NCI-H2081 (cell line): ENCODE measurements at places on chromosomes 7 and 10.

DNA sequence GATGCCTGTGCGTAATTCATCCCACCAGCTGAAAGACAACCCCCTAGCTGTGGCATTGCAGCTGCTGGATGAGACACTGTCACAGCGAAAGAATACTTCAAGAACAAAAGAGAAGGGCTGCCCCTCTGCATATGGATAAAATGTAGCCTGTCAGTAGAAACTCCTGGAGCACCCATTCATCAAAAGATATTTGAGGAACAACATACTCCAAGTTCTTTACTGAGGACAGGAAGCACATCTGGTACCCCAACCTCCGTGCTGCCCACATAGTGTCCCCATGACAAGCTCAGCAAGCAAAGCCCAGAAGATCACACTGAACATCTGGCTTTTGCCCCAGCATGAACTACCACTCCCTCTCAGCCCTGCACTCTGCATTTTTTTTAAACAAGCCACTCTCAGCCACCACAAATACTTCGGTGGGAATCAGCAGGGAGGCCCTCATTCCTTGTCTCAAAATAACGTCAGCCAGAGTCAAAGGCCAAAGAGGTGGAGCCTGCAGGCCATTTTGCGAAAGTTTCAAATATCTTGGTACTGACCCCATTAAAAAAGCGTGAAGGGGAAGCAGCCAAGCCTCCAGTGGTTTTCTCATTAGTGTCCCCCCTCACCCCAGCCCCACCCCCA is 1.7 kb downstream of the CREB3L2 start:
- no peak for DNase-seq

- no peak for DNase-seq
Observed at GRCh38 chr10:47054974-47055373, 143.7 kb downstream of the PTPN20 start.

GRCh38 chr10:129951101-129951969 is 12.7 kb downstream of the EBF3 start:
- DNase-seq = no peak

- DNase-seq = peak; percentile 20
Observed at GRCh38 chr7:51075681-51076580, 240.7 kb downstream of the COBL start.

DNA sequence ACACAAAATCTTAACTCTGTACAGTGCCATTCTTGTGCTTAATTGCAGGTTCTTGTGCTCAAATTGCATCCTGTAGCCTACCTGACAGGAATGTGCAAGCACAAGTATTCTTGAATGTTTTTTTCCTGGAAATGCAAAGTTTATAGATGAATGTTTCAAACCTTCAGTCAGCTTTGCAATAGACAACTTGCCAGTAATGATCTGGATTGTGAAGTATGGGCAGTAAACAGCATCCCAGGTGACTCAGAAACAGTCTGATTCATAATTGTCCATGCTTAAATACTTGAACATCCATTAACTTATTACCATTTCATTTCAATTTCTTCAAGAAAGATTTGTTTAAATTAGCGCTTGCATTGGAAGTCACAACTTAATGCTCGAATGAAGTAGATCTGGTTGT is 347.2 kb downstream of the SDK1 start:
- no peak for DNase-seq

DNA sequence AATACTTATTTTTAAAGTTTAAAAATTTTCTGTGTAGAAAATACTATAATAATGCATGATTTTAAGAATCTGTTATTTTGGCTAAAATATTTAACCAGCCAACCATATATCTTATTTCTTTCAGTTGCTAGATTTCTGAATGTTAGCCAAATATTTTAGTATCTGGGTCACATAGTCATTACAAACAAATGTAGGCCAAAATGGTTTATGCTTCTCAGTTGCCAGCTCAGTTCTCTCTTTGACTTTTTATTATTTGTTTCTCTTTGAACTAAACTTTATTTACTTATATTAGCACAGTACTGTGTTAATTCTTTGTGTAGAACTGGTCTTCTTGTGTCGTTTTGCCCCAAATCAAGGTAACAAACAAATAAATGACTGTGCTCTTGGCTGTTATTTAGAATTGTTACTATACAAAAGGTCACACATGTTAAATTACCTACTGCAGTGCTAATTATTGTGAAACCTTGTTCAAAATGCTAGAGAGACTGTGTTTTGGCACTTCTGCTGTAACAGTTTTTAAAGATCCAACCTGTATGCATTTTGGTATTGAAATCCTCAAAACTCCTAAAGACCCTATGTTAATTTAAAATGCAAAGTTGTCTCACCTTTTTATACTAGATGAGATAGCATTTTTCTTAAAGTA is 39.8 kb downstream of the ZEB1 start:
- no peak for DNase-seq

DNA sequence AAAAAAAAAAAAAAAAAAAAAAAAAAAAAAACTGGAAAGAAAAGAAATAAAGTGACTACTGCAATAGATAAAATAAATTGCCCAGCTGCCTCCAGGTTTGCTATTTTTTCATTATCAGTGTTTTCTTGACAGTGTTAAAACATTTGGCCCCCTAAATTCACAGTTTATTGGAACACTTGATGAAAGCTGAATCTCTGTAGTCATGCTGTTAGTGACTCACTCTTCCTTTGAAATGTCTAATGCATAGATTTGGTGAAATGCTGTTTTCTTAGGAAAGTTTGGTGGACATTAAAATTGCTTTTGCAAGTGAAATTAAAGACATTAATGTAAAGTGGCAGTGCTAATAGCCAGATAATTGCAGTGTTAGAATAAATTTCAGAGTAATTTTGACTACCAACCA is 785.2 kb downstream of the NRG3 start:
- no peak for DNase-seq

GRCh38 chr10:123135415-123136141 is at the start of gene HMX3:
TSS of gene HMX3 (plus strand) at chr10:123135970. CDS start at chr10:123136051, 81 bp downstream.
- DNase-seq = no peak

DNA sequence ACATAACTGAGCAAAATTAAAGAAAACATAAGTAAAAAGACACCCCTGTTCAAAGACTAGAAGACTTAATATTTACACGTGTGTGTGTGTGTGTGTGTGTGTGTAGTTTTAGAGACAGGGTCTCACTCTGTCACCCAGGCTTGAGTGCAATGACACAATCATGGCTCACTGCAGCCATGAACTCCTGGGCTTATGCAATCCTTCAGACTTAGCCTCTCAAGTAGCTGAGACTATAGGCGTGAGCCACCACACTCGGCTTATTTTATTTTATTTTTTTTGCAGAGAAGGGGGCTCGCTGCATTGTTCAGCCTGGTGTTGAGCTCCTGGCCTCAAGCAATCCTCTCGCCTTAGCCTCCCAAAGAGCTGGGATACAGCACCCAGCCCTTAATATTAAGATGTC is 90.3 kb downstream of the JMJD1C start:
- DNase-seq = no peak

DNA sequence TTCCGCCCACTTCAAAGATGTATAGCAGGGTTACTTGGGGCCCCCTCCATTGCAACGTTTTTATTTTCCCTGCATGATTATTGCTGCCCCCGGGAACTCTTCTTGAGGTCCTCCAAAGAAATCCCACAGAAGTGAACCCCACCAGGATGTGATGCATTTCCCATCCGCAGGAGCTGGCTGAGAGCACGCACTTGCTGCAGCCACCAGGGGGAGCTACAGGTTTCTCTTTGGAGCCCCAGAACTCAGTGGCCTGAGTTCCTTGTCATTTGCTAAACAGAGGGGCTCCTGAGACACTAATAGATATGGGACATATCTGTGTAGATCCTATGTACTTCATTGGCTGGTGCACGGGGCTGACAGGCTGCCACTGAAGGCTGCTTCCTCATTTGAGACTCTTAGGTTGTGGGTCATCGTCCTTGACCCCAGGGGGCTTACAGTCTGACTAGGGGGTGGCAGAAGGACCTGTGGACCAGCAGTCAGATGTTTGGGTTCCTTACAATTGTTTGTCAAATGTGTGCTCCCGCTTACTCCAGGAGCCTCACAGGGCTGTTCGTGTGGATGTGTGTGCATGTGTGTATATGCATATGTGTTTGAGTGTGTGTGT is 52.3 kb upstream of the ENO4 start:
- peak; percentile 66 for DNase-seq

DNA sequence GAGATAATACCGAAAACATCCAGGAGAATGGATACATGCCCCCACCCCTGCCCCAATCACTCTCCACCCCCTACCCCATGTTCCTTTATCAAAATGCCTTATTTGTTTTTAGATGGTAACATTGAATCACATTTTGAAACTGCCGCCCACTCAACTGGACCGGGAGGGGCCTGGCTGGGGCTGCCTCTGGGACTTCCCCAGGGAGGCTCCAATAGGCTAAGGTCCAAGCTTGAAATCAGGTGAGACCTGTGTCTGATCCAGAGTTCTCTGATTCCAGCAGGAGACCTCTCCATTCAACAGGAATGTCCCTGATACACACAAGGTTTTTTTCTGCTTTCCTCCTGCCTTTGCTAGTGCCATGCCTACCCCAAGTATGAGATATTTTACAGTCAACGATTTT is 43.8 kb upstream of the ACSL5 start:
- no peak for DNase-seq

GRCh38 chr7:85285527-85285926 is 98.7 kb upstream of the SEMA3D start:
- peak; percentile 8 for DNase-seq

DNA sequence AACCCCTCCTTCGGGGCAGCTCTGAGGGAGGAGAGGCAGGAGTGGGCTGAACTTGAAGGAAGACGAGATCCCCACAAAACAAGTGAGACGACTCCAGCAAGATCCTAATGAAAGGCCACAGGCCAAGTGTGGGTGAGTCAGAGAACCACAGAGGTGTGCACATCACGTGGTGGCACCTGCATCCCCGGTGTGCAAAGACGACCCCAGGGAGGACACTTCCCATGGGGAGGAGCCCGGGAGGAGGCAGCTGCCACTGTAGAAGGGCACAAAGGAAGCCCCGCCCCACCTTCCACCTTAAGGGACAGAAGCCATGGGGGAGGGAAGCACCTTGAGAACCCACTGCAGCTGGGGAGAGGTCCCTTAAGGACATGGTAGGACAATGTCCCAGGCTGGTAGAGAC is 45.7 kb downstream of the ESYT2 start:
- DNase-seq = no peak

DNA sequence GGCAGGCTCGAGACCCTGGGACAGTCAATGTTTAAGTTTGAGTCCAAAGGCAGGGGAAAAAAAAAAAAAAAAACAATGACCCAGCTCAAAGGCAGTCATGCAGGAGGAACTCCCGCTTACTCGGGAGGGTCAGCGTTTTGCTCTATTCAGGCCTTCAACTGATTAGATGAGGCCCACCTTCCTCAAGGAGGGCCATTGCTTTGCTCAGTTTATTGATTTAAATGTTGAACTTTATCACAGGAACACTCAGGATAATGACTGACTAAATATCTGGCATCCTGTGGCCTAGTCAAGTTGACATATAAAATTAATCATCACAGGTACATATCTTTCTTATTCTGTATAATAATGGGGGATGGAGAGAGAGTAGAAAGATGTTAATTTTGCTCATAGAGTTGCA is 52.6 kb downstream of the HSPA12A start:
- DNase-seq = no peak

DNA sequence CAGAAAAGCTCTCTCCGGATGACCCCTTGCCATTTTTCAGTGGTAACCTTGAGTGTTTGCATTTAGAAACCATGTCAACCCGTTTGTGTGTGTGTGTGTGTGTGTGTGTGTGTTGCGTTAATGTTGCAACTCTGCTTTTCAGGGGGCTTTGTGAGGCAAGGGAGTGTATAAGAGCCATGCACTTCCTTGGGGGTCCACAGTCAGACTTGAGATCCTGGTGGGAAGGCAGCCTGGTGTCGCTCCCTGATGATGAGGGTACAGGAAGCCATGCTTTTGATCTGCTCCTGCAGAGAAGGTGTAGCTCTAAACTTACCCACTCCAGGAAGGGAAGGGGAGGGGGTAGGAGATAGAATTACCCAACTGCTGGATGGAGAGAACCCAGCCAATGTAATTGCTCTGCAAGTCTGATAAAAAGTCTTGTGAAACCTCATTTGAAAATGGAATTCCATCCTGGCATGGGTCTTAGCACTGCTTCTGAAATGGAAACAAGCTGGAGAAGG is 10.7 kb downstream of the GRK5 start:
- DNase-seq = no peak

DNA sequence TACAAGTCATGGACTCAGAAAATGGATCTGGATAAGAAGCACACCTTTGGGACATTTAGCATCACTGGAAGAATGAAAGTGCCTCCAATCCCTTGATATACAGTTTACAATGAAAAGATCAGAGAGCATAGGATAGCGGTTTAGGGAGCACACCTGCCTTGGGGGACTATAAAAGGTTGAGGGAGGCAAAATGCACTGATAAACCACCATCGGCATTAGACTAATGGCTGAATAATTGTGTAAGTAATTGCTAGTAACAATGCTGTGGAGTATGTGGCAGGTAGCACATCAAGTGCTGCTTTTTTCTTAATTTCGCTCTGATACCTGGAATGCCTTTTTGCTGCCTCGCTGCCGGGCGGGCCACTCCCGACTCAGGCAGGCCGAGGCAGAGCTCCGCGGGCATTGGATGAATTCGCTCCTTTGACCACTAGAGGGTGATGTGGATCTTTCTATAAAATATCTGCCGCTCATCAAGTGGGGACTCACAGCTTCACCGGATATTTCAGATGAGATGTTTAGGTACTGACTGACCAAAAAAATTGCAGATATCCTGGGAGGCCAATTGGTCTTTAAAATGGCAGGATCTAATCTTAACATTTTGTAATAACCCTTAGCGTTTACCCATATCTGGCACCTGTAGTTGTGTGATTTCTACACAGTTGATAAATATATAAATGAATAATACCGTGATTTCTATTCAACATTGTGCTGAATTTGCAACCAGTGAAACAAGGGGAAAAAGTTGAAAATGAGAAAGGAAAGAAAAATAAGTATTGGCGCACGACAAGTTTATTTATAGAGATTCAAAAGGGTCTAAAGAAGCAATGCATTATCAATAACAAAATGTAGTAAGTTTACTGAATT is 116.8 kb upstream of the PRSS1 start:
- DNase-seq = peak; percentile 89

GRCh38 chr10:15879058-15879457 is 18.8 kb upstream of the MINDY3 start:
- peak; percentile 58 for DNase-seq

GRCh38 chr10:108662975-108663374 is 1260.3 kb downstream of the XPNPEP1 start:
- no peak for DNase-seq

GRCh38 chr7:39951226-39952194 is 1.5 kb downstream of the CDK13 start:
- peak; percentile 57 for DNase-seq

GRCh38 chr7:45347804-45348203 is 190.2 kb downstream of the RAMP3 start:
- no peak for DNase-seq

- no peak for DNase-seq
Observed at GRCh38 chr7:101595766-101596537, 33.1 kb downstream of the MYL10 start.

DNA sequence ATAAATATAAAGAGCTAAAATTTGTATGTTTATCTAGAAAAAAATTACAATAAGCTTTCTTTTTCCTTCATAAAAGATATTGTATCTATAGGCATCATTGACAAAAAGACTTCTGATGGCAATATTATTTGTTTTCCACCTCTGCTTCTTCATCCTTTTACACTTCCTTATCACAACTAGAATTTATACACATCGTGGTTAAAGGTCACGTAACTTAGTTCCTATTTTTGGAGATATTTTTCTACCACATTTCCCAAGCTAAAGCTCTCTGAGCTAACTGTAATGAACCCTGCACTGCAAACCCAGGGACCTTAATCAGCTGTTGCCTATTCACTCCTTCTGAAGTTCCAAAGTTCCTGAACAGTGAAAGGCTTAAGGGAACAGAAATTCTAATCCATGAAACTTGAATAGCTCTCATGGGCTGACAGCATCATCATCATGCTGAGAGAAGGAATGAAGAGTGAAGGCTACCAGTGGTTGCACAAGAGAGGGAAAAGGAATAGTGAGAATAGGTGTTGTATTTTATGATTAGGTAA is 106.1 kb upstream of the SLC13A1 start:
- DNase-seq = no peak
